Activated naive CD4-positive, alpha-beta T cell treated with Interleukin-2 at 50 U/mL for 16 hours (primary cell): ENCODE measurements at places on chromosomes 11 and 22.

DNA sequence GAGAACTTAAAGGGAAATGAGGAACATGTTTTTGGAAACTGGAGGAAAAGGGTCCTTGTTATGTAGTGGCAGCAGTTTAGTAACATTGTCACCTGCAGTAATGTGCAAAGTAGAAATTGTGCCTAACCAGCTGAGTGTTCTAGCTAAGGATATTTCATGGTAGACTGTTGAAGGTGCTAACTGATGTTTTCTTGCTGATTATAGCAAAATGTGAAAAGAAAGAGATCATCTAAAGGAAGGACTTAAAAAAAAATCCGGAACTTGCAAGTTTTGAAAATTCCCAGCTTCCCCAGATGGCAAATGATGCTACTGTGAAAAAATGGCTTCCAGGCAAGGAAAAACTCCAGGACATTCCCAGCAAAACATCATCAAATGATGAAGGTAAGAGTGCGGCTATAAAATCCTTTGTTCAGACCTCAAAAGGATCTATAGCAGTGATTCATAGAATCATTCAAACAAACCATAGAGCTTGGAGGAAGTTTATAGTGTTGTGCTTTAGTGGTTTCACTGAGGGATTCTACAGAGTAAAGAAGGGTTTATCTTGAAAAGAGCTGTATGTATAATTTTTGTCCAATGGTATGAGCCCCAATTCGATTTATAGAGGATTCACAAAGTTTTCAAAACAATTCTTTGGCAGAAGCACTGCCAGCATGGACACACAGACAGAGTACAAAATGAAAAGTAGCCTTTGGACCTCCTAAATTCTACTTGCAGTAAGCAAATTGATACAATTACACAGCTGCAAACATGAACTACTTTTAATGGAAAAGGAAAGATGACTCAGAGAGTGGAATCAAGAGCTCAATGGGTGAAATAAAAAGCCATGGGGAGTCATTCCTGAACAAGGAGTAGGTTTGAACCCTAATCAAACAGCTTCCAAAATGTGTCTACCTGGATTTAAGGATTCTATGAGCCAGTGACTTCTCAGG is 4.3 kb upstream of the TRIM44 start:
- no peak for DNase-seq

GRCh38 chr11:121238956-121239355 is 53.6 kb upstream of the SC5D start:
- no peak for DNase-seq

GRCh38 chr11:46351148-46351547 is 3.9 kb downstream of the DGKZ start:
- no peak for DNase-seq

GRCh38 chr11:57640068-57640800 is 9.5 kb downstream of the YPEL4 start:
- no peak for DNase-seq

GRCh38 chr11:32830796-32831195 is 1.1 kb downstream of the PRRG4 start:
- no peak for DNase-seq

- no peak for DNase-seq
These were observed 394.0 kb downstream of the LRRC4C start for GRCh38 chr11:41065432-41065831.

- DNase-seq, result no peak
These were observed 140.5 kb downstream of the FCHSD2 start for GRCh38 chr11:73001615-73002014.

- DNase-seq, result no peak
These were observed 3.0 kb downstream of the THY1 start for GRCh38 chr11:119419834-119420492.

GRCh38 chr11:7512525-7513233 is 1.1 kb upstream of the PPFIBP2 start:
- DNase-seq, result no peak

DNA sequence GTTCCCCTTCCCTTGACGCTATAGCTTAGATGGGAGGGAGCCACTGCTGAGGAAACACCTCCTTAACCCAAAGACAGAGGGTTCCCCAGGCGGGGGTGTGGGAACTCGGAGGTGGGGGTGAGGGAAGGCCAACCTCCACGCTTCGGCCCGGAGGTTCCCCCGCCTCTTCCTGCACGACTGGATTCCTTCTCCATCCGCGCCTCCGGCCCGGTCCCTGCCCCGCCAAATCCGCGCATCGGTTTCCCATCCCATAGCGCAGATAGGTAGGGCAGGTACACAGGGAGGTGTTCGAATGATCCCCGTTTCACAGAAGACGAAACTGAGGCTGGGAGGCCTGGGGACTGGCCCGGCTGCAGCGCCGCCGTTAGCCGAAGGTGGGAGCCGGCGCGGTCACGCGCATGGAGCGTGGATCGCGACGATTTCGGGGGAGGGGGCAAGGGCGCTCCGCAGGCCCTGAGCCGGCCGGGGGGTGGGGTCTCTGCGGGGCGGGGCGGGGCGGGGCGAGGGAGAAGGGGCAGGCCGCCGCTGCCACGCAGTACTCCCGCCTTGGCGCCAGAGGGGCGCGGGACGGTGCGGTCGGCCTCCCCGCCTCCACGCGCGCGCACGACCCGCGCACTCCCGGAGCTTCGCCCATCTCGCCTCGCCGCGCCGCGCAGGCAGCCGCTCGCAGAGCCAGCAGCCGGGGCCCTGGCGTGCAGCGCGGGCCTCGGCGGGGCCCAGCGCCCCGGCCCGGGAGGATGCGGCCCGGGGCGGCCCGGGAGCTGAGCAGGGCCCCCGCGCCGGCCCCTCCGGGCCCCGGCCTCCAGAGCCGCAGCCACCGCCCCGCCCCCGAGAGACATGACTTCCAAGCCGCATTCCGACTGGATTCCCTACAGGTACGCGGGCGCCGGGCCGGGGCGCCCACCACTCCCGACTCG is at the start of gene TUB:
Gene TUB (plus strand): TSS at position 538 of the 917 bp plus-strand sequence. CDS start 300 bp downstream, at position 838.
- DNase-seq, result peak; percentile 4

DNA sequence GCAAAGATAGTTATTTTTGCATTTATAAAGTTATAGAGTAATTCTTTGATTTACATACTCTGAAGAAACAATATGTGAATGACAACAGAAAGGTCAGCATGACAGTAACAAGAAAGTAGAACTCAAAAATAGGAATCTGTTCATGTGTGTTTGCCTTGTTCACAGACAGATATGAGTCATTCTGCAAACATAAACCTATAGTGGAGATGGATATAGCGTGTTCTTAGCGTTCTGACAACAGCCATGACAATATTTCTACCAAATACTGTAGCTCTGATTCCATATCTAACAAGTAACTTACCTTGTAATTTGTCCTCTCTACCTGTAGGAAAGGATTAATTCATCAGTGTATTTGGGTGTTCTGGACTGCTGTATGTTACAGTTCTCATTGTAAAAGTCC is 208.5 kb upstream of the MTMR2 start:
- DNase-seq, result no peak

DNA sequence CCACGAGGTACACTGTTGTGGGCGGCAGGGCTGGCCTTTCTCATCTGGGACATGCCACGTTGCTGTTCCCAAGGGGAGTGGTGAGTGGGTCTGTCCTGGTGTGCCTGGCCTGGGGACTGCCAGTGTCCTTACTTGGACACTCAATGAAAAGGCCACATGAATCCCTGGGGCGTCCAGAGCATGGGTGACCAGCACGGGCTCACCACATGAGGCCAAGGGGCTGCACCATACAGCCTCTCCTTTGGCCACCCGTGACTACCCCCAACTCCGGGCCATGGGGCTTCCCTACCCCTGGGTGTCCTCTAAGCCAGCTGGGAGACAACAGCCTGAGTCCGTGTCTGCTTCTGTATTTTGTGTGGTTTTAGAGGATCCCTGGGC is 20.2 kb upstream of the TXNRD2 start:
- DNase-seq, result no peak

DNA sequence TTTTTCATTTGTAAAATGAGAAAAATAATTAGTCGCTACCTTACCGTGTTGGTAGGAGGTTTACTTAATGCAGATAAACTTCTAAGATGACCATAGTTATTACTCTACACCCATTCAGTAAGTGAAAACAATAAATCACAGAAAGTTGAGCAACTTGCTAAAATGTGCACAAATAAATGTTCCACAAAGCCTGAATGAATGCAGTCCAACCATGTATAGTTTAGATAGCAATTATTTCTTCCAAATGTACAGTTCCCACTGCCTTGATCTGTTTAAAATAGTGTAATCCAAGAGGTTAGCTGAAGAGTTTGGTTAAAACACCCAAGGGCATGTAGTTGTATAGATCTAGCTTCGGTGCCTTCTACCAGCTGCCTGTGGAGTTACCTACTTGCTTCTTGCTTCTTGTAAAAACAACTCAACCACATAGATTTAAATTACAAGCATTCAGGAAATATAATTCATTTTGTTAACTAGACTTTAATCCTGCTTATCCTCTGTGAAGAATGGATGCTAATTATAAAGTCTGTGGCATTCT is 106.3 kb upstream of the CARD18 start:
- no peak for DNase-seq

DNA sequence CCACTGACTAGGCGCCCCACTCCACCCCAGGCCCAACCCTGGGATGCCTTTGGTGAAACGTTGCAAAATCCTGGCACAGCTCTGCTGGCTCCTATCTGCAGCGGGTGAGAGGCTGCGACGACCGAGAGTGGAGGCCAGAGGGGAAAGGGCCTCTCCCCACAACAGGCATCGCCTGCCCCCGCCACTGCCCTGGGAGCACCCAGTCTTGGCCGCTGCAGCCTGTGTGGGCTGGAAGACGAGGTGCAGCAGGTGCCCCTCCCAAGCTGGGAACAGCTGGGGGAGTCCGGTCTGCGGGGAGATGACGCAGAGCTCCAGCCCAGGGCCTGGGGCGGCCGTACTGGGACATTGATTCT is 4.2 kb upstream of the PIM3 start:
- no peak for DNase-seq

DNA sequence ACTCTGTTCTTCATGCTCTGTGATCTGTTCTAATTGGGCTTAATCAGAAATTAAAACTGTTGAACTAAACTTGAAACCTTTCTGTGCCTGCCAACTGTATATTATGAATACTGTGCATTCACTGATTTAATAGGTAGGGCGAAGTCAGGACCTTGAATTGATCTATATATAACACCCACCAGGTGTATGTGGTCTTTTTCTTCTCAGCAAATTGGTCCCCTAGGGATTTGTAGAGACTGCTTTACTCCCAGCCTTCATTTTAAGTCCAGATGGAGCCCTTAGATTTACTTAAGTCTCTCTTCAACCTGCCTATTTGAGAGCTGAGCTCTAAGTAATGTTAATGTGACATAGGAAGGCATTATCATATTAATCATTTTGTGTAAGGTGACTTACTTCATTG is 257.5 kb downstream of the TMEM135 start:
- no peak for DNase-seq

DNA sequence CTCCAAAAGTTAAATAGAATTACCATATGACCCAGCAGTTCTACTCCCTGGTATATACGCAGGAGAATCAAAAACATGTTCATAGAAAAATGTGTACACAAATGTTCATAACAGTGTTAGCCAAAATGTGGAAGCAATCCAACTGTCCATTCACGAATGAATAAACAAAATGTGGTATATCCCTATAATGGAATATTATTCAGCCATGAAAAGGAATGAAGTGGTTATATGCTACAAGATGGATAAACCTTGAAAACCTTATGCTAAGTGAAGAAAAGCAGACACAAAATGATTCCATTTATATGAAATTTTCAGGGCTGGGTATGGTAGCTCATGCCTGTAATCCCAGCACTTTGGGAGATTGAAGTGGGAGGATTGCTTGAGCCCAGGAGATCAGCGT is 16.1 kb downstream of the POLD4 start:
- no peak for DNase-seq

GRCh38 chr22:24001314-24001713 is 3.9 kb downstream of the GSTT4 start:
- DNase-seq, result no peak

GRCh38 chr11:73315293-73316020 is 7.4 kb downstream of the ARHGEF17 start:
- no peak for DNase-seq

- no peak for DNase-seq
These were observed 423.7 kb downstream of the BRD1 start for GRCh38 chr22:49404020-49404419.

- no peak for DNase-seq
These were observed 161.8 kb upstream of the GRK3 start for GRCh38 chr22:25402501-25403283.

DNA sequence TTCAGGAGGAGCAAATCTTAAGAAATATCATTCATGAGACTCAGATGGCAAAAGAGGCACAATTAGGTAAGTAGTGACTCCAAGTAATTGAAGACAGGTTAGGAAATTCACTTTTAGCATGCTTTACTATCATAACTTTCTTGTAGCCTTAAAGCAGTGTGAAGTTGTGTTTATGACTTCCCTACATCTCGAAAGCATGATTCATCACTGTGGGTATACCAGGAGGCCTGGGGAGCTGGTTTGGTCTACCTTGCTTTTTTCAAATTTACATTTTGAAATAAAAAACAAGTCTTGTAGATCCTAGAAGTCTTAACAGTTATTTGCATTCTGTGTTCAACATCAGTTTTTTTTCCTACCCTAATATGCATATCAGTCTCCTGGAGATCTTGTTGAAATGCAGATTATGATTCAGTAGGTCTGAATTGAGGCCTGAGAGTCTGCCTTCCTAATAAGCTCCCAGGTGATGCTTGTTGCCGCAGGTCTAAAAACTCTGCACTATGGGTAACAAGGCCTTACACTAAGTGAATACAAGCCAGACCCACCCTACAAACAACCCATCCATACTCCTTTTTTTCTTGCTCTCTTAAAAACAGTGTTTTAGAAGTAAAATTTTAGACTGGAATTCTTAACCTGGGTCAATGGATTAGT is 41.4 kb downstream of the TTC17 start:
- DNase-seq, result no peak

- no peak for DNase-seq
These were observed 37.6 kb upstream of the MTNR1B start for GRCh38 chr11:92931746-92932422.

DNA sequence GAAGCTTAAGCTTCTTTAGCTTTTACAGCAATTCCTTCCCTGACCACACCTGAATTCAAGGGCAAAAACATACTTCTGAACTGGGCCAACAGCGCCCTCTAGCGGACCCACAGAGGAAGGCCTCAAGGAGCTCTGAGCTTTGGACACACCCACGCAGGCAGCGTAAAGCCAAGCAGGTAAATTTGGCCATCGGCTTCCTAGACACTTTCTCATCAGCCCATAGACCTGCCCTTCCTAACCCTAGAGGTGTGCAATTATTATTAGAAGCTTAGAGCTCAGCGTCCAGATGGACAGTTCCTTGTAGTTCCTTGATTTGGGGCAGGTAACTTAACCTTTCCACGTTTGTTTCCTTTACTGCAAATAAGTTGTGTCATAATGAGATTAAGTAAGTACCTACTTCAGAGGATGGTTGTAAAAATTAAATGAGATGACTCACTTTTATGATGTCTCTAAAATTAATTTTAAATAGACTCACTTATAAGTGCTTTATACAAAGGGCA is 25.7 kb upstream of the HMGXB4 start:
- DNase-seq, result peak; percentile 72

- DNase-seq, result no peak
These were observed 558.7 kb downstream of the BRD1 start for GRCh38 chr22:49268924-49269323.
